ENCODE measurements at places on chromosomes 4 and X.

DNA sequence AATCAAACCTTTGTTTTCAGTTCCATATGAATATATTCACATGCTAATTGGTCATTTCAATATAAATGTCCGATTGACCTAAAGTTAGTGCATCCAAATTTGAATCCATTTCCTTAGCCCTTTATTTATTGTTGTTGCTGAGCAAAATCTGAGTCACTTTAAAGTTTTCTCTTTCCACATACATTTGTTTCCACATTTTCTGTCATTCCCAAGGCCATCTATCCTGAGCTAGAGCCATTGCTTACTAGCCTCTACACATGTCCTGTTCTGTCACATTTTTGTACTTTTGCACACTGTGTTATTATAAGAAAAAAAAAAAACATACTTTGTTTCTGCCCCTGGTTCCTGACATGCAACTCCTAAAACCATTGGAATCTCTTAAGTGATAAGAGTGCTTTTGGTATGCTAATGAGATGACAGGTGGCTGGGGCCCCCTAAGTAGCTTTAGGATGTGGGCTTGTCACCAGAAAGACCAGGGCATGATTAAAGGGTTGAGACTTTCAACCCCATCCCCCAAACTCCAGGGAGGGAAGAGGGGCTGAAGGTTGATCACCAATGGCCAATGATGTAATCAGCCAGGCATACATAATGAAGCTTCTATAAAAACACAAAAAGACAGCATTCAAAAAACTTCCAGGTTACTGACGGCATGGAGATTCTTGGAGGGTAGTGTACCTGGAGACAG lies 353.3 kb upstream of the MAGEB16 start:
- no peak for DNase-seq

DNA sequence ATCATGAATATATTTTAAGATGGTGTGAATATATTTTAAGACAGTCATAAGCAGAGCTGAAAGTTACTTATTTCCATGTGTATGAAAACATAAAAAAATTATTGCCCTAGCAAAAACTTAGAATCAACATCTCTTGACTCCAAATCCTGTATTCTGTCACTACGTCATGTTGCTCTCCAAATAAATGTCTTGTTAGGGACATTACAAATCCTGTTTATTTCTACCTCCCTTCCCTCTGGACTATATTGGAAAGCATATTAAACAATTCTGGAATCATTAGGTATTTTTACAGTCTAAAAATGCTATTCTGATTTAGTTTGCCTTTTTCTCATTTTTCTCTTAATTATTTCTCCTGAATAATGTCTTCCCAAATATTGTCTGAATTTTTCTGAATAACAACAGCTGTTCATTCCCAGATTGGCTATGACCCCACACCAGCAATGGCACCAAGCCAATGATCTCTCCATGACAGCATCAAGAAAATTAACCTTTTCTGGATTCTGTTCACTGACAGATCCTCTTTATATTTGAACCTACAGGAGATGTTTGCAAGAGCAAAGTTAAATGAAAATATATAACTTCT lies 523.1 kb downstream of the IQCM start:
- DNase-seq = peak; percentile 9

- DNase-seq = no peak
Measured at GRCh38 chr4:134421734-134422133, 220.1 kb upstream of the PABPC4L start.

DNA sequence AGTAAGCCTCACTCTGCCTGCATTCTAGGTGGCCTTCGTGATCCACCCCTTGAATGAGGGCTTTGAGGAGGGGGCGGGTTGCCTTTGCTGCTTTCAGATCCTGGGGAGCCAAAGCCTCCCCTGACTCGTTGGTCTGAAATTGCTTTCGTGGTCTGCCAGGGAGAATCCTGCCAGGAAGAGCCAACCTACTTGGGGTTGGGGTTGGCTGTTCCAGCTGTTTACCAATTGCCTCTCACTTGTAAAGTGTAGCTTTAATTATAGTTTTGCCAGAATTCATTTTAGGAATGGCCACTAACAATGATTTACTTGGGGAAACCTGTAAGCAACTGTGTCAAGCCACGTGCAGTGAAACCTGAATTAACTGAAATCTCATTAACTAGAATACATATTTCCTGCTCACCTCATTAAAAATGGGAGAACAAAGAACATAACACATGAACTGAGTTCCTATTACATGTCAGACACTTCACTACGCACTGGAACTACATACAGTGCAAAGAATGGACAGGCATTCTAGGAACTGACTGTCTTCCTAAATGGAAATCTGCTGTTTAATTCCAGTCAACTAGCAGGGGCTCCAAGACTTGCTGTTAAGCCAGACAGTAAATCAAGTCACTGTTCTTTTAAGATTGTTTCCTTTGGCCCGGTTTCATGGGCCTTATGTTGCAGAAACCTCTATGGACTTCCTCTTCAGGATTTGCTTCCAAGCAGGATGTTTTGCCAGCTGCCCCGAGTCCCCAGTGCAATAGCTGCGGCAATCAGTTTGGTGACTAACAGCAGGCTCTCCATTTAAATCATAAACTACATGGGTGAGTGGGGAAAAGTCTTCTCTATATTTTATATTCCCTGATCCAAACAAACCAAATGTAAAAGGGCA lies 16.4 kb upstream of the NKRF start:
- DNase-seq = no peak

- DNase-seq = no peak
Measured at GRCh38 chrX:121831601-121832000, 784.2 kb downstream of the GLUD2 start.

GRCh38 chr4:924107-925096 lies 7.7 kb downstream of the GAK start:
- DNase-seq = no peak

DNA sequence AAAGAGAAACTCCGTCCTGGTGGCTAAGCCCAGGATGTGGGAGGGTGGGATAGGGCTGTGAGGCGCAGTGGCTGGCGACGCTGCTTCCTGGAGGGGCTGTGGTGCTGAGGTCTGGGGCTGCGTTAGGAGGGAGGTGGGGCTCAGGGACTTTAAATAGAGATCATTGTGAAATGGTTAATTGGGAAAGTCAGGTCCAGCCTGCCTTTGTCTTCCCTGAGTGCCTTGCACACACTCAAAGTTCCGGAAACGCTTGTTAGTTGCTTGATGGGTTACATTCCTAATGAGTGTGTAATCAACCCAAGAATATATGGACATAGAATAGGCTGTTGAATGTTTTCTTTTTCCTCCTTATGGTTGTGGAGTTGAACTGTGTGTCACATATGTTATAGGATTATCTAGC lies 55.7 kb upstream of the CLDN34 start:
- DNase-seq = no peak

GRCh38 chrX:30533266-30533665 lies 44.3 kb downstream of the TASL start:
- no peak for DNase-seq

- no peak for DNase-seq
Measured at GRCh38 chr4:95102162-95102790, 344.5 kb downstream of the BMPR1B start.

GRCh38 chr4:80305466-80305865 lies 30.1 kb upstream of the CFAP299 start:
- DNase-seq = no peak

GRCh38 chr4:95758001-95758400 lies 81.9 kb upstream of the PDHA2 start:
- no peak for DNase-seq
